C1 segment of cervical spinal cord (tissue), 14 donors: ENCODE measurements at places on chromosomes 1 and 21.

GRCh38 chr21:31634993-31635392, 24.5 kb upstream of the SOD1 start:
- no peak for DNase-seq

GRCh38 chr1:164633997-164634396, 75.0 kb downstream of the PBX1 start:
- DNase-seq = no peak

DNA sequence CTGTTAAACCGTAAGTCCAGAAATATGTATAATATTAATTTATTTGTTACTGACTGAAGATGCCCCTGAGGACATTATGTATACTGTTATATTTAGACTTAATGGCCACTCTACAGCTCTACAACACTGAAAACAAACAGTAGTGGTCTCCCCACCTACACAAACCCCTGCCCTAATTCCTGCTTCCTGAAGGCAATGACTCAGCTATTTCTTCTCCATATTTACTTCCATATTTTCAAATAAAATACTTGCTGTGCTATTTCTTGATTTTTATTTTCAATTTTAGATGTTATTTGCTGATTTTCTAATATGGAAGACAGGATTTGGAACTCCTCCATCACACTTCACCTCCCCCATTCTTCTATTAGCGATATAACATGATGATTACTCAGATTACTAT, 97.6 kb downstream of the PCNX2 start:
- no peak for DNase-seq

DNA sequence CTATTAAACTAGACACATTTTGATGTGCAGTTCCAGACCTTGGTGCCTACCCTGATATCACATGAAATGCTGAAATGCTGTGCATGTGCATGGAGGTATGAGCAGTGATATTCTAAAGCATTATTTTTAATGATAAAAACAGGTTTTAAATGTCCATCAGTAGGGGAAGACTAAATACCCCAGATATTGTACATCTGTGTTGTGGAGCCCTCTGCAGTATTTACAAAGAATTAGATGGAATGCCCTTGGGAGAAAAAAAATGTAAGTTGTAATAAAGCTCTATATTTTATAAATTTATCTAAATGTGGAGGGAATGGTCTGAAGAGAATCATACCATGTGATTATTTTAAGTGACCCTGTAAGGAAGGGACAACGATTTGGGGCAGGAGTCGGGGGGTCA, 39.1 kb upstream of the IGSF5 start:
- no peak for DNase-seq

DNA sequence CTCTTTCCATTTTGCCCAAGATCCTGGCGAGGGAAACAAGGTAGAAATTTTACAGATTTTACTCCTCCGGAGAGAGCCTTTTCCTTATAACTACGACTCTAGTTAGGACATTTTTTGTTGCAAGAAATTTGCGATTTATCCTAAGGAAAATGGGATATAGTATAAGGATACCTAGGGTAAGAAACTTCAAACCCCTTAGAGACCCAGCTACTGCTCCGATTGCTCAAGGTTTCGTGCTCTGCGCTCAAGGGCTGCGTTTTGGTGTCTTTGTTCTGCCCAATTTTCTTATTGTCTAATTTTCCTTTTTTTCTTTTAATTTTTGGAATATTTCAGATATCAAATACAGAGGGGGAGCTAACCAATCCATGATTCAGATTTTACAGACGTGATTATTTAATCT, 1.5 kb downstream of the TTC3 start:
- no peak for DNase-seq

DNA sequence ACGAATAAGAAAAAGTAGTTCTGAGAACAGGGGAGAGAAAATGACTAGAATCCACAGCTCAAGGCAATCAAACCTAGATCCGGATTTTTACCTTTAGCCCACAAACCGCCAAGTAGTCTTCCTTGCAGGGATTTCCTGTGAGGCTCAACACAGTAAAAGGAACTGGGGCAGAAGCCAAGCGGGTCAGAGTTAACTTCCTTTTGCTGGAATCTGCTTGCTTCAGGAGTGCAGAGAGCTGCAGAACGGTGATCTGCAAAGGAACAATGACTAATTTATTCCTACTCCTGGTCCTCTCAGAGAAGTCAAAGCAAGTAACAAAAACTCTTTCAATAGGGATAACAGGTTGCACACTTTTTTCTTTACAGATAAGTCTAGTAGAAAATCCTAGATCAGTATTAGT, 53.4 kb downstream of the UBR4 start:
- DNase-seq = no peak

GRCh38 chr1:207002724-207003146, 29.8 kb downstream of the C1orf116 start:
- no peak for DNase-seq

GRCh38 chr1:9787702-9788101, 36.1 kb downstream of the CLSTN1 start:
- no peak for DNase-seq

DNA sequence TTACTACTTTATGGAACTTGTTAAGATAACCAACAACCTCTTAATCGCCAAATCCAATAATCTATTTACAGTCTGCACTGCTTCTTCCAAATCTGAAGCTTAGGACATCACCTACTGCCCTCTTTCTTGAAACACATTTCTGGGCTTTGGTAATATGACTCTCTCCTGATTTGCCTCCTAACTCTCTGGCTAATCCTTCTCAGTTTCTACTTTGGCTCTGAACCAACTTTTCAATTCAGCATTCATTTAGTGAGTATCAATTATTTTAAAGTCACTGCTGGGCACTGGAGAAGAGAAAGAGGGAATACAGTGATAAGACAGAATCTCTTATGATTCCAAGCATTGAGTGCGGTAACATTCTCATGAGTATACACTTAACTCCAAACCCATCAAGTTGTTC, 275.0 kb downstream of the AKT3 start:
- DNase-seq = no peak

GRCh38 chr1:232221802-232222499, 408.0 kb downstream of the SIPA1L2 start:
- no peak for DNase-seq

- no peak for DNase-seq
Observed at GRCh38 chr1:160064746-160065145, 5.2 kb downstream of the KCNJ10 start.

GRCh38 chr1:223466151-223466550, 72.9 kb downstream of the CCDC185 start:
- no peak for DNase-seq

DNA sequence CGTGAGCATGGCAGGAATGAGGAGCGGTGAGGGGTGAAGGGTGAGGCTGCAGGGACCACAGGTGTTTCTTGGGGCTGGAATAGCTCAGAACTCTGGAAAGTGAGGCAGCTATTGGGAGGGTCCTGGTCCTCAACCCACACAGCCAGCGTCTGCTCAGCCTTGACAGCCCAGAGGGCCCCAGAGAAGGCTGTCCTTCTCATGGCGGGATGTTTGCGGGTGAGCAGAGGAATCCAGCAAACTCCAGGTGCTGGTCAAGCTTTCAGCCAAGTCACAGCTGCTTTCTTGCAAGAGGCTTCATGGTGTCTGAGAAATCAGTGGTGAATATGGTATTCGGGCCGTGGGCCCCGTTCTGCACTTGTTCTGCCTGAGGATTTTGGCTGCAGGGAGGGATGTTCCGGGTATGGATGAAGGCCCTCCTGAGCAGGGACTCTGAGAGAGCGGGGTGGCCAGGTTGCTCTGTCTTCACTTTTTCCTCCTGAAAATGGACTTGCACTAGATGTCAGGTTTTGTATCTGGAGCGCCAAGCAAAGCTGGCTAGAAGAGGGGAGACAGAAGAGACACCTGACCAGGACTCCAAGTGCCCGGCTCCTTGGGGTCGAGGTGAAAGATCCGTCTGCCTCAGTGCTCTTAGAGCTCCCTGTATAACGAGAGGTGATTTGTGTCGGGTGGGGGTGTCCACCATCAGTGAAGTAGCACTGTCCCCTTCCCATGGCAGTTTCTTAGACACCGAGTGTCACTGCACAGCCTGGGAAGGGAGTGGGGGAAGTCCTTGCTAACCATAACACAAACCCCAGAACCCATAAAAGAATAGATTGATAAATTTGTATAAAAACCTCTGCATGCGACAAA, 139.9 kb downstream of the PEX14 start:
- no peak for DNase-seq

GRCh38 chr1:39940253-39940652, 14.7 kb upstream of the MFSD2A start:
- no peak for DNase-seq

DNA sequence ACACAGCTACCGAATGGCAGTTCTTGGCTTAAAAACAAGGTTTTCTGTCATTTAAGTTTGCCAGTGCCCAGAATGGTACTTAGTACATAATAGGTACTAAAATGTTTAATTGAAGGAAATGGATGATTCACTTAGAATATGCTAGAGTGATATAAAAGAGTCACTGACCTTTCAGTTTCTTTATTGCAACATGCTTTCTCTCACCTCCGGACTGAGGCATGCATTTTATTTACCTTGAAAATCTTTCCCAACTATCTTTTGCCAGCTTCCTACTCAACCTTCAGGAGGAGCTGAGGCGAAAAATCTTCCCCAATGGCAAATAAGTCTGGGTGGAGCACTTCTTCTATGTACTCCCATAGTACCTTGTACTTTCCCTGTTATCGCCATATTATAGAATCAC, 244.9 kb downstream of the ZNF648 start:
- DNase-seq = no peak

GRCh38 chr1:14989931-14990728, 163.4 kb upstream of the TMEM51 start:
- no peak for DNase-seq

DNA sequence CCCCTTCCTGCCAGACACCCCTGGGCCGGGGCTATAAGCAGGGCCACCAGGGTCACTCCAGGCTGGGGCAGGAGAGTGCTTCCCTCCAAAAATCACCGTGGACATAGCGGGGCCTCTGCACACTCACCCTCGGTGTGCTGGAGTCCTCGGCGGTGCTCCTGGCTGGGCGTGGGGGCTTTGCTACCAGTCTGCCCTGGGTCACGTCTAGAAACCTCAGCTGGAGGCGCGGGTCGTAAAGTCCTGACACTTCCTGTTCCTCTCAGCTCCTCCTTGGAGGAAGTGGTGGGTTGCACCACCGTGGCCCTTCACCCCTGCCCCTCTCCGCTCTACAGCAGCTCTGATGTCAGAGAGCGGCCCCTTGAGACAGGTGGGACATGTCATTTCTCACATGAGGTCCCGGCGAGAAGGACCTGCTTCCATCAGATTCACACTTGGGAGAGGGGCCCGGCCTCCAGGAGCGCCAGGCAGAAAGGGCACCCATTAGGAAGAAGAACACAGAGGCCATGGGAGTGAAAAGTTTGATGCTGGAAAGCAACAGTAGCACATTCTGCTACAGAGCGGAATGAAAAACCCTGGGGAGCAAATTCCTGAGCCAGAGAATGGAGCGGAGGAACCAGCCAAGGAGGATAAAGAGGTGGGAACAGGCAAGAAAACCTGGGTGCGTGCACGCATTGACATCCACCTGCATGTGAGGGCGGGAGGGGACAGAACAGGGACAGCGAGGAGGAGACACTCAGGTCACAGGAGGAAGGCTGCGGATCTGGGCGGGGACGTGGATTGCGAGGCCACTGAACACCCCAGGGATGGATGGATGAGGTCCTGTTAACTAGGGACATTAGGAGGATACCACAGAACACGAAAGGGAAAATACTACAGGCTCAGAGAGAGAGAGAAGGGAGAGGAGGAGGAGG, at the start of gene ITGB2:
ITGB2 (minus strand) TSS at position 206 of the 911 bp plus-strand sequence. CDS start 10,117 bp downstream, outside the sequence.
- no peak for DNase-seq

DNA sequence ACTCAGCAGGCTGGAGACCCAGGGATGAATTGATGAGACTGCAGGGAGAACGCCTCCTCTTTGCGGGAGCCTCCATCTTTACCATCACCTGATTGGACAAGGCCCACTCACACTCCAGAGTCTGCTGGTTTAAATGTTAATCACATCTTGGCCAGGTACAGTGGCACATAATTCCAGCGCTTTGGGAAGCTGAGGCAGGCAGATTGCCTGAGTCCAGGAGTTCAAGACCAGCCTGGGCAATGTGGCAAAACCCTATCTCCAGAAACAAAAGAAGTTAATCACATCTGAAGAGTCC, 121.8 kb upstream of the C1orf174 start:
- DNase-seq = no peak

- DNase-seq = no peak
Observed at GRCh38 chr21:41626021-41626420, 118.1 kb upstream of the TMPRSS2 start.

DNA sequence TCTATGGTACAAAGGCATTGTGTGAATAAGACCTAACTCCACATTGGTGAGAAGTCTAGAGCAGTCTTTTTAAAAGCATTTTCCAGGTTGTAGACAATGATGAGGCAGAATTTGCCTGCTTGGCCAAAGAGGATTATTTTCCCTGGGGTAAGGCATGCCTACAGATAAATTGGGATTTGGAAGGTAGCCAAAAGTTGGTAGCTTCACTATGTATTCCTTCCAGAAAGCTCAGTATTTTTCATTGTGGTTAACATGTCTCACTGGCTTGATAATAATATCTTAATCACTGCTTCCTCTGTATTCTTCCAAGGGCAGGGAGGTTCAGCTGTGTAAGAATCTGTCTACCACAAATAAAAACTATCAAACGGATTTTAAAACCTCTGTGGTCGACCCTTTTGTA, 590.8 kb upstream of the PRMT6 start:
- no peak for DNase-seq

- DNase-seq = no peak
Observed at GRCh38 chr1:49576327-49576901, 447.3 kb downstream of the AGBL4 start.

GRCh38 chr21:17795146-17796036, 23.8 kb downstream of the C21orf91 start:
- DNase-seq = no peak

GRCh38 chr1:43269627-43270375, at the start of gene TMEM125:
TSS of gene TMEM125 (plus strand) at chr1:43269983. CDS start at chr1:43272723, 2,740 bp downstream.
- DNase-seq = no peak

GRCh38 chr1:246971090-246971721, 36.7 kb downstream of the ZNF695 start:
- no peak for DNase-seq

DNA sequence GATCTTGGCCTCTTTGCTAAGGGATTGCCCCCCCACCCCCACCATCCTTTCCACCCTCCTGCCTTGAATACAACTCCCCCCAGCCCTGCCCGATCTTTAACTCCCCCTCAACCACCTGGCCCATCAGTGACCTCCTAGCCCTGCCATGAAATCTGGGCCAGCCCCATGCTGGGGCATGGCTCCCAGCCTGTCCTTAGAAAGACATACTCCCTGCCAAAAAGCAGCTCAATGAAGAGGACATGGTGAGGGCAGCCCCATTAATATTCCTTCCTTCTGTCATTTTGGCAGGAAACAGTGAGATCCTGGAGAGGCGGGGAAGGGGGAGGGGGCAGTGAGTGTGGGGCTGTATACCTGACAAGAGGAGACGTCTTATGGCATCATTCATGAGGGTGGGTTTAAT, 66.8 kb upstream of the DISP3 start:
- peak; percentile 62 for DNase-seq

GRCh38 chr1:52237430-52237829, 95.5 kb downstream of the ZFYVE9 start:
- no peak for DNase-seq

- peak; percentile 82 for DNase-seq
Observed at GRCh38 chr1:110556471-110556807, 37.5 kb upstream of the KCNA10 start.

GRCh38 chr21:18424276-18424675, 20.7 kb upstream of the TMPRSS15 start:
- DNase-seq = no peak

- DNase-seq = no peak
Observed at GRCh38 chr21:46094401-46095082, 3.4 kb upstream of the COL6A2 start.
